ENCODE measurements at places on chromosomes 1 and 21.

- no peak for DNase-seq
Measured at GRCh38 chr1:5565281-5566125, 426.7 kb downstream of the NPHP4 start.

GRCh38 chr1:24981631-24982005 lies 51.5 kb upstream of the RUNX3 start:
- DNase-seq, result no peak

GRCh38 chr1:230612651-230613050 lies 29.6 kb upstream of the COG2 start:
- DNase-seq, result no peak

DNA sequence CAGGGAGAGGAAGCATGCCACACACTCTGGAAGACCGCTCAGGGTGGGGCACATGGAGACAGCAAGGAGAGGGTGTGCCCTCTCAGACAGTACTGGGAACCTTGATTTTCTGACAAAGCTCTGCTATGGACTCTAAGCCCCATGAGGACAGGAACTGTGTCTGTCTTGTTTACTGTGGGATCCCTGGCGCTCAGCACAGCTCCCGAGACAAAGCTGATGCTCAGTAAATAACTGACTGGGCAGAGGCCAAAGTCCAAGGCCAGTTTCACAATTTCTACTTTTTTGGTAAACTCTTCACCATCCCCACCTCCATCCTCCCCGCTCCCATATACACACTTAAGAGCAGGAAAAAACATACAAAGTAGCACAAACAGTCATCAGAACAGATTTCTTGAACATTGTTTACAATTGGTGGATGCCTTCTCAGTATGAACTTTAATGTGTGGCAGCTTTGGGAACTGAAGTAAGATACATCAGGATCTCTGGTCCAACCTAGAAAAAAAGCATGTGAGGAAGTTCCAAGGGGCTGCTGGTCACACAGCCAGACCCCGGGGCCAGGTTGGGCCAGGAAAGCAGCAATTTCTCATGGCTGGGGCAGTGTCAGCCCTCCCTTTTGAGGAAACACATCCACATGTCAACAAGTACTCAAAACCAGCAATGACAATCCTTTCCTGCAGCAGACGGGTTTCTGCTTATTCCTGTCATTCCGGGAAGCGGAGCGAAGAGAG lies 5.6 kb upstream of the AHCYL1 start:
- DNase-seq, result no peak

DNA sequence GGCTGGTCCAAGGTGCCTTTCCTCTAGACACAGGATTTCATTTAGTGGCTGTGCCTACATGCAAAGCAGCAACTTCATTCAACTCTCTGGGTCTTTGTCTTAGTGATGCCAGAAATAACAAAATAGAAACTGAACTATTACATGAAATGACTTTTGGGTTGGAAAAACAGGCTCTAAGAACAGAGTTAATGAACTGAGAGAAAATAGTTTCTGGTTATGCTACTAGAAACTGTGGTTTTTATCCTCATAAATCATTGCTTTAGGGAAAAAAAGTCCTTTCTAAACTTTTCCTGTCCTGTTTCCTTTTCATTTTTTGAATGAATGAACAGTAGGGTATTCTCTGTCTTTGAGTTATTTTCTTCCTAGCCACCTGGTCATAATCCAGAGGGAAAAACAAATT lies 424.0 kb downstream of the KIF26B start:
- DNase-seq, result no peak

- no peak for DNase-seq
Measured at GRCh38 chr1:9238134-9238533, 3.6 kb downstream of the H6PD start.

DNA sequence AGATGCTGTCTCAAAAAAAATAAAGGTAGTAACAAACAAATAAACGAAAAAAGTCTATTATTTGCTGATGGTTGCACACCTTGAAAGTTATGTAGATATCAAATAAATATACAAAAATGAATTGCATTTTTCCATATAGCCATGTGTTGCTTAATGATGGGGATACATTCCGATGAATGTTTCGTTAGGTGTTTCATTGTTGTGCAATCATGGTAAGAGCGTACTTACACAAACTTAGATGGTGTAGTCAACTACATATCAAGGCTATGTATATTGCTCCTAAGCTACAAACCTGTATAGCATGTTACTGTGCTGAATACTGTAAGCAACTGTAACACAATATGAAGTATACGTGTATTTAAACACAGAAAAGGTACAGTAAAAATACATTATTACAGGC lies 34.4 kb downstream of the AHCTF1 start:
- DNase-seq, result no peak

GRCh38 chr21:42864815-42865775 lies 14.2 kb downstream of the WDR4 start:
- no peak for DNase-seq

GRCh38 chr1:246787781-246788513 lies 63.7 kb downstream of the SCCPDH start:
- DNase-seq, result no peak

GRCh38 chr1:3054474-3054873 lies 14.5 kb upstream of the PRDM16 start:
- no peak for DNase-seq

GRCh38 chr1:226436472-226436854 lies 28.6 kb upstream of the PARP1 start:
- DNase-seq, result no peak

GRCh38 chr1:39919545-39919944 lies 17.8 kb upstream of the MYCL start:
- peak; percentile 87 for DNase-seq

- DNase-seq, result no peak
Measured at GRCh38 chr1:59692591-59692990, 122.2 kb upstream of the HOOK1 start.

Measured in RWPE1 (cell line).